Stromal cell of bone marrow (primary cell): ENCODE measurements at places on chromosomes 12 and 14.
A peak's percentile ranks its signal among the peaks of the same experiment; 100 is the strongest.

DNA sequence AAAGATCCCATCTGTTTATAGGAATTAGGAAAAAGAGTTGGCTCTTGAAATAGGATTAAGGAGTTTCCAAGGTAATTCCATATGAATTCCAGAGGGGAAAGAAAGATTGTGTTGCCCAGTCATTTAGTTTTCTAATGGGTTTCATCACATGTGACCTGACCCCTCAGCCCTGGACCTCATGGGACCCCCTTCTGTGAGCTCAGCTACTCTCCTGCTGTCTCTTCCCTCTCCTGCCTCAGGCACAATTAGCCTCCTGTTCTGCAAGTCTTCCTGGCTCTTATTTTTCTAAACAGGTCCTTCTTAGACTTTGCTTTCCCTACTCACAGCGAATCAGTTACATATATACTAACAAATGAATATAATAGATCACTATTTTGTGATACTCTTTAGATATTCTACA, 237.7 kb downstream of the TRHDE start:
- DNase-seq, result no peak

DNA sequence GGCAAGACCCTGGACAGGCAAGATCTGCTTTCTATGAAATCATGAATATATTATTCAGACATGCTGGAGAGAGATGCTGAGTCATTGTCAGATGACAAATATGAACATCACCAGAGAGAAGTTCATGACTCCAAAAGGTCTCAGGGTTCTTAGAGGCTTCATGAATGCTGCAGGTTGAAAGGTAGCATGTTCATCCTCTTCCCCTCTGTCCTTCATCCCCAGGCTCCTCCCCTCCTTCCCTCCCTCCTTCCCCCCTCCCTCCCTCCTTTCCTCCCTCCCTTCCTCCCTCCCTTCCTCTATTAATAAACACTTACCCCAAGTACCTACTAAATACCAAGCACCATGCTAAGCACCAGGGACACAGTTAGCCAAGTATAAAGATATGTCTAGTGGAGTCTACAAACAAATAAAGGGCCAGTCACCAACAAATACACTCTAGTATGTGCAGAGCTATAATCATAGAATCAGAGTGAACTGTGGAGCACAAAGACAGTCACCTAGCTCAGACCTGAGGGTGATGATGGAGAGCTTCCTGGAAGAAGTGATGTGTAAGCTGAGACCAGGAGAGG, 46.2 kb downstream of the RPH3A start:
- peak; percentile 51 for DNase-seq

- DNase-seq, result no peak
Observed at GRCh38 chr14:94314890-94315289, 8.2 kb downstream of the SERPINA6 start.

GRCh38 chr12:20024194-20024593, 344.1 kb upstream of the PDE3A start:
- peak; percentile 17 for DNase-seq

DNA sequence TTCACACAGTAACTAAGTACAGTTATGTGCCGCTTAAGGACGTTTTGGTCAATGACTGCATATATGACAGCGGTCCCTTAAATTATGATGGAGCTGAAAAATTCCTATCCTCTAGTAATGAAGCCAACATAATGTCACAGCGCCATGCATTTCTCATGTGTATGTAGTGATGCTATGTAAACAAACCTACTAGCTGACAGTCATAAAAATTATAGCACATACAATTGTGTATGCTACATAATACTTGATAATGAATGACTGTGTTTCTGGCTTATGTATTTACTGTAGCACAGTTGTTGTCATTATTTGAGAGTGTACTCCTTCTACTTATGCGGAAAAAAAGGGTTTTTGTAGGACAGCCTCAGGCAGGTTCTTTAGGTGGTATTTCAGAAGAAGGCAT, 99.7 kb downstream of the DACT1 start:
- no peak for DNase-seq
